ENCODE measurements at places on chromosomes 3 and 15. TPM values are rescaled to one million over a fixed set of nuclear protein-coding genes. Genes with fewer than 3 reads are reported as not detected.

The GAP43 gene
- 1.2 TPM for total RNA-seq

The CAMK2N2 gene
- total RNA-seq, result 0.16 TPM

The GPR62 gene
- 0.16 TPM for total RNA-seq

The CLDN16 gene
- not detected for total RNA-seq

The ZNF148 gene
- total RNA-seq, result 45.7 TPM

The PYDC2 gene
- not detected for total RNA-seq

DNA sequence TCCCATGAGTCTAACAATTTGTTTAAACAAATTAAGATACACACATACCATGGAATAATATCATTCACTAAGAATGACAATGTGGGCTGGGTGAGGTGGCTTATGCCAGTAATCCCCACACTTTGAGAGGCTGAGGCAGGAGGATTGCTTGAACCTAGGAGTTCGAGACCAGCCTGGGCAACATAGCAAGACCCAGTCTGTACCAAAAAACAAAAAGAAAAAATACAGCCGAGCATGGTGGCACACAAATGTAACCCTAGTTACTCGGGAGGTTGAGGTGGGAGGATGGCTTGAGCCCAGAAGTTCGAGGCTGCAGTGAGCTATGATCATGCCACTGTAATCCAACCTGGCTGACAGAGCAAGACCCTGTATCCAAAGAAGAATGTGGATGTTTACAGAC, 4.0 kb upstream of the ZNF710 start:
- no peak for DNase-seq

DNA sequence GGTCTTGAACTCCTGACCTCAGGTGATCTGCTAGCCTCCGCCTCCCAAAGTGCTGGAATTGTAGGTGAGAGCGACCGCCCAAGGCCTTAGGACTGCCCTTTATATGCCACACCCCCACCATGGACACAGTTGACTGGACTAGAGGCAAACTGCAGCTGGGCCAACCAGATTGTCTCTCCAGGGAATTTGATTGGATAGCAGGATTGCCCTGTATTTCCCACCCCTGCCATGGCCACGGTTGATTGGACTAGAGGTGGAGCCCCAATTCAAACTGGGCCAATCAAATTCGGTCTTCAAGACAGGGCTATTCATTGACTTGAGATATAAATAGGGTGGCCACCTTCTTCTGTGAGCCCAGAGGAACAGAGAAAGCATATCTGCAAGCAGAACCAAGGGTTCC, 6.9 kb upstream of the CLPX start:
- no peak for DNase-seq

DNA sequence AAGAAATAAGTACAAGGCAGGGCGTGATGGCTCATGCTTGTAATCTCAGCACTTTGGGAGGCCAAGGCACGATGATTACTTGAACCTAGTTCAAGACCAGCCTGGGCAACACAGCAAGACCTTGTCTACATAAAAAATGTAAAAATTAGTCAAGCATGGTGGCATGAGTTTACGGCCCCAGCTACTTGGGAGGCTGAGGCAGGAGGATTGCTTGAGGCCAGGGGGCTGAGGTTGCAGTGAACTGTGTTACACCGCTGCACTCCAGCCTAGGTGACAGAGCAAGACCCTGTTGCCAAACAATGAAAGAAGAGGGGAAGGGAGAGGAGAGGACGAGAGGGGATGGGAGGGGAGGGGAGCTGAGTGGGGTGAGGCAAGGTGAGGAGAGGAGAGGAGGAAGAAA, 152.7 kb upstream of the PRICKLE2 start:
- DNase-seq, result no peak

Data from left ventricle myocardium inferior (tissue), 1 donor.